ENCODE measurements at places on chromosomes 1 and 21.

DNA sequence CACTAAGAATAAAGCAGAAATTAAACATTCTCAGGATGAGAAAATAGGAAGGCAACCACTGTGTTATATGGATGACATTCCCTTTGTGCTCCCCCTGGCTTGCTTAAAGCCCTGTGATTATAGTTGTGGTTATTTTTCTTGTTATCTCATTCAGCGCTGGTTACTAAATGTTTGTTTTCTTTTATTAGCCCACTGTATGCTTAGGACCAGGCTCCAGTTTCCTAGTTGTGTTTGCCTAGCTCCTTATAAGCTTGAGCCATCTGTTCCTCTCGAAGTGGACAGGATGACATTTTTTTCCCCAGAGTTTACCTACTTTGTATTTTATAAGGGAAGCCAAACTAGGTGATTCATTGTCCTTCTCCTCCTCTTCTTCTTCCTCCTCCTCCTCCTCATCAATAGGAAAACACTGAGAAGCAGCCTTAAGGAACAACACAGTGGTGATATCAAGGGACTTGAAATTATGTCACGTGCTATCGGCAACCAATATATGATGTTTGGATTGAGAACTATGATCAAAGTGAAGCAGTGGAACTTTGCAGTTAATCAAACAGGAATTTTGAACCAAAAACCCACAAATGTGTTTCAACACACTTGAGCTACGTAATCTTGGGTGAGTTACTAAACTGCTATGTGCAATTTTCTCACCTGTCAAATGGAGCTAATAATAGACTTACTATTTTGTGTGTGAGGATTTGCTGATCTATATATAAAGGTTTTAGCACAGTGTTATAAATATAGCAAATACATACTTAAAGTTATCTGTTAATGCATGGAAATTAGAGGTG lies 35.1 kb upstream of the RGS7 start:
- DNase-seq = peak; percentile 42

- DNase-seq = peak; percentile 10
Observed at GRCh38 chr1:194959795-194960194, 1648.4 kb downstream of the KCNT2 start.

DNA sequence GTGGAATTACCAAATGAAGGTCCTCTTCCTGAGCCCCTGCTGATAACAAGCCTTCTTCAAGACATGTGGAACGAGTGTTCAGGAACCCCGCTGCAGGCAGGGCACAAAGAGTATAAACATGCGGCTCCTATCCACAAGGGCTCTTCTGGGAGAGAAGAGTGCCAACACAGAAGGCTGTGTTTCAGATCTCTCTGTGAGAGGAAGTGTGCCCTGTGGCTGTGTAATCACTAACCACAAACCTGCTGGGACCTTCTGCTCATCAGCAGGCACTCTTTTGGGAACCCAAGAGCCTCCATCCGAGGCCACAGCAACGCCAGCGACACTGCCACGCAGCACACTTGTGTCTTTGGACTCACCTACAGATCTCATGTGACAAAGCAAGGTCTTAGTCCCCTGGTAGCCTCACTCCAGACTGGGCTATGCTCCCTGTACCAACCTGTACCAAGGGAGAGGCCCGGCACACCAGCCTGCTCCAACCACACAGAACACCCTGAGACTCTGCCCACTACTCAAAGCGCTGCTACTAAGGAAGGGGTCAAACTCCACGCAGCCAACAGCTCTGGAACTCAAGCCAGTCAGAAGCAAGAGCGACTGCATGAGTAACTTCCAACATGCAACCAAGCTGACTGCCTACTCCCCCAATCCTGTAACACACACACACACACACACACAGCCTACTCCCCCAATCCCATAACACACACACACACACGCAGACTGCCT lies 7.8 kb downstream of the PTTG1IP start:
- no peak for DNase-seq

- no peak for DNase-seq
Observed at GRCh38 chr1:28045777-28046176, 42.6 kb downstream of the EYA3 start.

DNA sequence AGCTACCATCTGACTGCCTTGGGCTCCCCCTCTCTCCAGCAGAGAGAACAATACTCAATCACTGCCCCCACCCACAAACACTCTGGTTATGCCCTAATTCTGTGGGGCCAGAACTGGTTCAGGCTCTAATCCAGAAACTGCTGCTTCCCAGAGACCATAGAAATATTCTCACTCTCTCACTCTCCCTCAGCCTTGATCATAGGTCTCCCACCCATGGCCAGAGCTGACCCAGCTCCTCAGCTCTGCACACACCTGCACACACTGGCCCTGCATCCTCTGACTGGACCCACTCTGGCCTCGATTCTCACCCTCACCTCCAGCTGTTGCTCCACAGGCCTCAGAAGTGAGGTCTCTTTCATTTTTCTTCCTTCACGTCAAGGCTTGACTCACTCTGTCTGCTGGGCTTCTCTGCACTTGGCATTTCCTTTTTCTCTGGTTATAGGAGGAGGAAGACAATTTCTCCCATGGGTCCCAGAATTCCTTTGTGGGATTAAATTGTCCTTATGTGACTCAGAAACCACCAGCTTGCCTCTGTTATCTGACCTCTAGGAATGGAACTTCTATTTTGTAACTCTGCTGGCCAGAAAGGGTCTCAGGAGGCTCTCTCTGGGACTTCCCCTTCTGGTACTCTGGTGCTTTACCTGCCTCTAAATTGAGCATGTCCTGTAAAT lies 15.6 kb upstream of the ZMYM6 start:
- DNase-seq = peak; percentile 99

DNA sequence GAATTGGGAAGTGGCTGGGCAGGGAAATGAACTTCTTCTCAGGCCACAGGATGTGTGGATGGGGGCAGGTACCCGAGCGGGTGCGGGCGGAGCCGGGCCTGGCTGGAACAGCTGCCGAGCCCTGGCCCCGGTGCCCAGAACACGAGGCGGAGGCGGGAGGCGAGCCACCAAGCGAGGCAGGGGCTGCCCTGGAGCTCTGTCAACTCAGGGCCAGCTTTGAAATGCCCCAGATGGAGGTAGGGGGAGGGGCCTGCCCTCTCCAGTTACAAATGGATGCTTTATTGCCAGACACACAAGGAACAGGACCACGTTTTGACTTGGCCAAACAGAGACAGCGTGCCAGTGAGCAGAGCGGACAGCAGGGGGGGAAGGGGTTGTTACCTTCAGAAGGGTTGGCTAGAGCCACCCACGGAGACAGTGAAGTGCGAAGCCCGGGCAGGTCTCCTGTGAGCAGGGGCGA lies 240.4 kb downstream of the SDCCAG8 start:
- DNase-seq = no peak

- no peak for DNase-seq
Observed at GRCh38 chr1:234770924-234771540, 161.1 kb upstream of the IRF2BP2 start.

GRCh38 chr21:42387164-42387563 lies 8.7 kb downstream of the TMPRSS3 start:
- DNase-seq = no peak

GRCh38 chr1:218383051-218383450 lies 37.9 kb downstream of the TGFB2 start:
- DNase-seq = peak; percentile 43

- peak; percentile 52 for DNase-seq
Observed at GRCh38 chr1:41917835-41918449, 780 bp downstream of the HIVEP3 start.

DNA sequence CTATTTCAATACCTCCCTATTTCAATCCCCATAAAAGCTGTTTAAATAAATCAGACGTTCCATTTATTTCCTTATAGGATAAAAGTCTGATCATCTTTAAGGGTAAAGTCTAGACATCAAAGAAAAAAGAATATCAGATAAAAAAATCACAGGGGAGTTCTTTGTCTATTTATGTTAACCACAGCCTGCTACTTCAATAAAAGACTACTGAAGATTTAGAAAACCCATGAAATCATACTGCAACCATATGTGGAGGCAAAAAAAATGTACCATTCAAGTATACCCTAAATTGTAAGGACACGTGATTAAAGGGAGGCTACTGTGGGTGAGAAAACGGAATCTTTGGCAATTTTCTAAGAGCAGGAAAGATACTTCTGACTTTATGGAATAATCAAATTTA lies 108.2 kb upstream of the TNFSF4 start:
- DNase-seq = no peak

GRCh38 chr1:53909946-53910345 lies 16.0 kb downstream of the DIO1 start:
- peak; percentile 26 for DNase-seq

DNA sequence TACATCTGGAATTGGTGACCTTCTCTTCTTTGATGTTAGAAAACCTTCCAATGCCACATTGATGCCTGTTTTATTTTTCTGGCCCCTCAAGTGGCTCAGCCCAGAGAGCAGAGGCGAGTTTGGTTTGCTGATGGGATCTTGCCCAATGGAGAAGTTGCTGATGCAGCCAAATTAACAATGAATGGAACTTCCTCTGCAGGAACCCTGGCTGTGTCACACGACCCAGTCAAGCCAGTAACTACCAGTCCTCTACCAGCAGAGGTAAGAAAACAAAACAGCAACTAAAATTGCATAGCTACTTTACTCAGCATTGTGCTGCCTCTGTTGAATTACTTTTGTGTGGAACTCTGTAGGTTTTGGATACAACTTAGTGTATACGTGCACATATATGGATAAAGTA lies 97.6 kb downstream of the CC2D1B start:
- DNase-seq = peak; percentile 18

Measured in EH (cell line).